ENCODE measurements at places on chromosomes 16 and 17. TPM values are rescaled to one million over a fixed set of nuclear protein-coding genes. Genes with fewer than 3 reads are reported as not detected.

DNA sequence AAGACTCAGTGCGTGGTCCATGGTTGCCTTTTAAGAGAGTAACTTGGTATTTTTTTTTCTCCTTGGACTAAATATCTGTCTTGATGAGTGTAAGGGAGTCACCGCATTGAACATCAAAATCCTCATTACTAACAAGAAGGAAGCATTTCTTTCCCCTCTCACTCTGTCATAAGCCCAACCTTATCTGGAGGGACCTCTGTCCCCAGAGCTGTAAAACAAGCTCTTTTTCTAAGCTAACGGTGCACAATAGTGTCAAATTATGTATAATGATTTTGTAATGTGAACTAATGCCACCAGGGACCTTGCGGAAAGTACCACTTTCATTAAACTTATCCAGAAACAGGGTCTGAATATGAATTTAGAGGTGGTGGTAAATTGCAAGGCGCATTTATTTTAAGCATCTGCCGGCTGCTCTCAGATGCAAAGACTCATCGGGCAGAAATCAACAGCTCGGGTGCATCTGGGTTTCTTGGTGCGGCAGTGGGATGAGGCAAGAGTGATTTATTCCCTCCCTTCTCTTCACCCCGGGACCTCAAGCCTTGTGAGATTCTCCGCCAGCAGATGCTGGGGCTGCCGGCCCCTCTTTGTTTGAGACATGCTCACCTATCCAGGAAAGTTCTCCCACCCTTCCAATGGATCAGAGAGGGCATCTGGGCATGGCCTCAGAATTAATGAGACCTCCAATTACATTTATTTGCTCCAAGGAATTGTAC lies 95.2 kb upstream of the IRX3 start:
- no peaks in the 10 kb centered on the region for H3K27me3 ChIP-seq
- no peak overlapping the region for H3K27ac ChIP-seq
- no peak for DNase-seq
- H3K4me3 ChIP-seq = no peak overlapping the region
- no peaks in the 10 kb centered on the region for H3K36me3 ChIP-seq

DNA sequence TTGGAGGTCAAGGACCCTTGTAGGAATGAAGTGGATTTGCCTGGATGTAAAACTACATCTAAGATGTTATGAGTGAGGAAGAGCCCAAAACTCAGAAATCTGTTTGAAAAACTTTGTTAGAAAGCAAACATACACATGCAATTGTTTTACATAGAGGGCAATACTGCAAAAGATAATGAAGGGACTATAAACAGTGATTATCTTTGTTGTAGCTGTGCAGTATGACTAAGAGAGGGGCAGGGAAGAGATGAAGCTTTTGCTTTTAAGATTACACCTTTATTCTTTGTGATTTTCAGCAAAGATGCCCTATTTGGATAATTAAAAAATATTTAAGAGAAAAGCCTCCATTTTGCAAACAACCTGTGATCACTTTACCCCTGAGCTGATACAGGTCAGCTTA lies 839.9 kb upstream of the RBFOX1 start:
- H3K4me3 ChIP-seq = no peak overlapping the region
- H3K36me3 ChIP-seq = no peaks in the 10 kb centered on the region
- no peaks in the 10 kb centered on the region for H3K27me3 ChIP-seq
- DNase-seq = no peak
- no peaks in the 10 kb centered on the region for H3K4me1 ChIP-seq

DNA sequence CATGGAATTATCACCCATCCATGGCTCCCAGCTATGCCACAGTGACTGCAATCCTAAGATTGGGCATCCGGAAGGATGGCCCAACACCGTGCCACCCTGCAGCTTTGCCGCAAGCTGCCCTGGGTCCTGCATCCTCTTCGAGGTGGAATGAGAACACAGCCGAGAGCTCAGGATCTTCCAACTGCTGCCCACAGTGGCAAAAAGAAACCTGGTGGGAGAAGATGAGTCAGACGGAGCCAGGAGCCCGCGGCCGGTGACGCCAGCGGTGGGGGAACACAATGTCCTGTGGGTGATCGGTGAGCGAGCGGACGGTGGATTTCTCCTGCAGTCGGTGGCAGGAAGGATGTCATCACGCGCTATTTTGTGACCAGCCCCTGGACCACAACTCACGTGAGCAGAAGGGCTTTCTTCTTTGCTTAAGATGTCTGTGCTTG lies 20.1 kb downstream of the CD7 start:
- DNase-seq = peak; percentile 83
- H3K27ac ChIP-seq = peak overlapping the region; percentile 20
- no peaks in the 10 kb centered on the region for H3K27me3 ChIP-seq

GRCh38 chr17:78954684-78955083 lies 25.0 kb downstream of the LGALS3BP start:
- H3K27ac ChIP-seq = peak overlapping the region; percentile 84
- no peak for DNase-seq
- H3K27me3 ChIP-seq = no peaks in the 10 kb centered on the region
- peaks cover 16% of the 10 kb centered on the region for H3K4me1 ChIP-seq

GRCh38 chr16:8375232-8375587 lies 215.1 kb downstream of the TMEM114 start:
- DNase-seq = no peak
- no peak overlapping the region for H3K4me3 ChIP-seq
- no peaks in the 10 kb centered on the region for H3K4me1 ChIP-seq
- no peaks in the 10 kb centered on the region for H3K36me3 ChIP-seq
- no peaks in the 10 kb centered on the region for H3K27me3 ChIP-seq

DNA sequence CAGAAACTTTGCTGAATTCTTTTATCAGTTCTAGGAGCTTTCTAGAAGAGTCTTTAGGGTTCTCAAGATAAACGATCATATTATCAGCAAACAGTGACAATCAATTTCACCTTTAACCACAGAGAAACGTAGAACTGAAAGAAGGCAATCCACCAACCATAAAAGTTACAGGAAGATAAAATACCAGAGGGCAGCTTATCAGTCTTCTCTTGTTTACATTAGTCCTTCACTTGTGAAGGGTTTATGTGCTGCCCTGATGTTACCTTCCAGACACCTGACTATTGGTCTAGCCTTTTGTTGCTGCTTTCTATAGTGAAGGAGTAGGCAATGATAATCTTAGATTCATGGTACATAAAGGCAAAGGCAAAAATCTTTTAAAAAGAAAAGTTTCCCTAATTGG lies 73.2 kb upstream of the EFCAB3 start:
- H3K4me3 ChIP-seq = no peak overlapping the region
- no peak overlapping the region for H3K27ac ChIP-seq
- H3K27me3 ChIP-seq = no peaks in the 10 kb centered on the region
- H3K36me3 ChIP-seq = no peaks in the 10 kb centered on the region

- H3K27ac ChIP-seq = no peak overlapping the region
- H3K27me3 ChIP-seq = no peaks in the 10 kb centered on the region
- no peaks in the 10 kb centered on the region for H3K36me3 ChIP-seq
- no peak for DNase-seq
- H3K4me1 ChIP-seq = no peaks in the 10 kb centered on the region
Observed at GRCh38 chr16:51797669-51798259, 646.7 kb upstream of the SALL1 start.

- H3K36me3 ChIP-seq = no peaks in the 10 kb centered on the region
- H3K4me3 ChIP-seq = peak overlapping the region; percentile 43
- peak overlapping the region; percentile 85 for H3K27ac ChIP-seq
- peaks cover 50% of the 10 kb centered on the region for H3K4me1 ChIP-seq
- DNase-seq = peak; percentile 73
Observed at GRCh38 chr17:77319211-77320043, 178.7 kb downstream of the SEC14L1 start.

GRCh38 chr17:78202666-78203065 lies 11.4 kb upstream of the BIRC5 start:
- H3K36me3 ChIP-seq = no peaks in the 10 kb centered on the region
- no peak overlapping the region for H3K4me3 ChIP-seq
- no peaks in the 10 kb centered on the region for H3K27me3 ChIP-seq
- DNase-seq = no peak
- no peaks in the 10 kb centered on the region for H3K4me1 ChIP-seq

GRCh38 chr16:10576390-10577304 lies 3.8 kb downstream of the EMP2 start:
- no peak for DNase-seq
- no peak overlapping the region for H3K4me3 ChIP-seq
- no peaks in the 10 kb centered on the region for H3K36me3 ChIP-seq

- H3K27me3 ChIP-seq = no peaks in the 10 kb centered on the region
- no peak overlapping the region for H3K27ac ChIP-seq
- H3K4me1 ChIP-seq = peaks cover 11% of the 10 kb centered on the region
- H3K4me3 ChIP-seq = no peak overlapping the region
Observed at GRCh38 chr16:66369055-66369592, 2.6 kb downstream of the CDH5 start.

- H3K27me3 ChIP-seq = no peaks in the 10 kb centered on the region
- H3K27ac ChIP-seq = no peak overlapping the region
- H3K4me1 ChIP-seq = no peaks in the 10 kb centered on the region
- no peaks in the 10 kb centered on the region for H3K36me3 ChIP-seq
- no peak overlapping the region for H3K4me3 ChIP-seq
Observed at GRCh38 chr17:49551221-49552069, 24.2 kb upstream of the NXPH3 start.

DNA sequence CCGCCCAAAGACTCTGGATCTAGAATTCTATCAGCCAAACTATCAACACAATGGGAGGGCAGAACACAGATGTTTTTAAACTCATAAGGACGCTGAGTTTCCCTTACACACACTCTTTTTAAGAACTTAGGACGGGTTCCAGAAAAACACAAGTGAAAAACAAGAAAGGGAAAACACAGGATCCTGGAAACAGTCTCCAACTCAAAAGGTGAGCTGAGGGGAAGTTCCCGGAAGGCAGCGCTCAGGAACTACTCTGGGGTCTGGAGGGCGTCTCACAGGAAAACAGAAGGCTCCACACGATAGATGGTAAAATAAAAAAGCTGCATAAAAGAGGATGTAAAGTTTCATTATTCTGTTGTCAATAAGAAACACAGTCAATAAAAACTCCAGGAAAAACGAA lies 80.2 kb upstream of the DOC2B start:
- H3K4me1 ChIP-seq = no peaks in the 10 kb centered on the region
- H3K36me3 ChIP-seq = no peaks in the 10 kb centered on the region
- H3K27ac ChIP-seq = no peak overlapping the region
- DNase-seq = no peak

DNA sequence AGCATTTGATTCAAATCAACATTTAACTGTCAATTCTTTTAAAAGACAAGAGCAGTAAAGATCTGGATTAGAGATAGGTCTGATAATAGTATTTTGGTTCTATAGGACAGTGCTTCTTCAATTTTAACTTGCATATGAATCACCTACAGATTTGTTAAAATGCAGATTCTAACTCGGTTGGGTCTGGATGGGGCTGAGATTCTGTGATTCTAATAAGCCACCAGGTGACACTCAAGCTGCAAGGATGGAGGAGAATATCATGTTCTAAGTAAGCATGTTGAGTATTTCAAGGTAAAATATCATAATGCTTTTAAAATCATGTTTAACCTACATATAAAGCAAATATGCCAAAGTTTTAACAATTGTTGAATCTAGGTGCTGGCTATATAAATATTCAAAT lies 15.8 kb downstream of the TSPOAP1 start:
- H3K36me3 ChIP-seq = no peaks in the 10 kb centered on the region
- no peak for DNase-seq
- H3K4me3 ChIP-seq = no peak overlapping the region
- H3K27ac ChIP-seq = no peak overlapping the region
- H3K4me1 ChIP-seq = no peaks in the 10 kb centered on the region
- no peaks in the 10 kb centered on the region for H3K27me3 ChIP-seq

DNA sequence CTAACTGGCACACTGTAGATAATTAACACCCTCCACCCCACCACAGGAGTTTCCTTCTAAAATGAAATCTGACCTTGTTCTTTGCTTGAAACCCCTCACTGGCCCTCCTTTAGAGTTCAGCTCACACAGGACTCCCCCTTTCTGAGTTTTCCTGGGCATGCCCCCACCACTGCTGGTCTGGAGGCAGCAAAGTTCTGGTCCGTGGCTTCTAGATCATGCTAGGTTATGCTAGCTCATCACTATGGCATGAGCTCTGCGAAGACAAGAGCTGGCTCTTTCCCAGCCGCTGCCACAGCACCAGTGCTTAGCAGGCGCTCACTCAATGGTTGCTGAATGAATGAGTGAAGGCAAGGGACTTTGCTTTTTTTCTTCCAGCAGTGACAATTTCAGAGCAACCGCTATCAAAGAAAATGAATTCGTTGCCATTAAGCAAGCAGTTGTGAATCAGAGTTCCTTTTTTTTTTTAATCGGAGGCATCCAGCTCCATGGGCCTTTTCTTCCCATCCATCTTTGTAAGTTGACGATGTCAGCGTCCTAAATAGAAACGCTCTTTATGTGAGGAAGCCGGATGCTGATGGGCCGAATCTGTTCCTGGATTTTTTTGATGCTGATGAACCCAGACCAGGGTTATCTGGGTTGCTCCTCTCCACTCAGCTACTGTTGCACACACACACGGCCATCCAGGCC lies 80.8 kb upstream of the NOL11 start:
- H3K4me1 ChIP-seq = peaks cover 19% of the 10 kb centered on the region
- H3K27me3 ChIP-seq = no peaks in the 10 kb centered on the region
- no peak overlapping the region for H3K27ac ChIP-seq
- H3K4me3 ChIP-seq = no peak overlapping the region

DNA sequence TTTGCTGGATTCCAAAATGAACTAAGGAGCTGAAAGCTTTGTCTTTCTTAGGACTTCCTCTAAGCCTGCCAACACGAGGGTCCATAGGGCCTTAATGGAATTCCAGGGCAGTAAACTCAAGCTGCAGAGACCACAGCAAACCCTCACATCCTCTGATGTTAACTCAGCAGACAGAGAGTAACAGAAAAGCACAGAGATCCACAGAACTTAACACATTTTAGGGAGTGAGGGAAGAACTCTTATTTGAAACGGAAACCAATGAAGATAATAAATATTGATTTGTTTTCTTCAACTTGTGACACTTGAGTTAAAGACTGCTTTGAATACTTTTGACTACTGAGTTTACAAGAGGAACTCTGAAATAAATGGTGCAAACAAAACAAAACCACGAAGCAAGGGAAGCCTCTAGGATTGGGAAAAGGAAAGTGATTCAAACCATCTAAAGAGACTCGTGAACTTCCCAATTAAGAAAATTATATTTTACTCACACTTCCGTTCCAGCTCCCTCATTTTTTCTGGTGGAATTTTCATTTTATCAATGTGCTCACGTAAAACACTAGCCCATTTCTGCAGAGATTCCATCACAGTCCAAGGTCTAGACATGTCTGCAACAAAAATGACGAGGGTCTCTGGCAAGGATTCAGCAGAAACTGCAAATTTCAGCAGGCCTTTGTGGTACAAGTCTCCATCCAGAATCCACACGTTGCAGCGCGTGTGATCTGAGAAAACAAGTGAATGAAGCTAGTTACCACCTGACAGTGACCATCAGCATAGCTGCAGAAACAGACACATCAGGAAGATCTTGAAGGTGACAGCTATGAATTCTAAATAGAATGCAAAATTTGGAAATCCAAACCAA lies 9.2 kb downstream of the DYNC1LI2 start:
- no peak for DNase-seq
- peaks cover 2% of the 10 kb centered on the region for H3K4me1 ChIP-seq
- H3K27me3 ChIP-seq = no peaks in the 10 kb centered on the region
- H3K36me3 ChIP-seq = no peaks in the 10 kb centered on the region

The RPGRIP1L gene
- 10.7 TPM for total RNA-seq

The ZNF750 gene
- total RNA-seq = not detected

The NOG gene
- total RNA-seq = 0.99 TPM

The CACNG5 gene
- total RNA-seq = not detected

The XAF1 gene
- total RNA-seq = 54.1 TPM

The HBQ1 gene
- not detected for total RNA-seq

The SUMO2 gene
- 504 TPM for total RNA-seq

The TBC1D26 gene
- total RNA-seq = 0.56 TPM

Data from ovary (tissue), 10 donors.